Activated CD4-positive, alpha-beta T cell treated with anti-CD3 and anti-CD28 coated beads for 36 hours (primary cell): ENCODE measurements at places on chromosomes 3 and 15. TPM values are rescaled to one million over a fixed set of nuclear protein-coding genes. Genes with fewer than 3 reads are reported as not detected.
A peak's percentile ranks its signal among the peaks of the same experiment; 100 is the strongest.

LRRC31 gene
- total RNA-seq: not detected

APOD gene
- total RNA-seq: not detected

KIF7 gene
- 2.3 TPM for total RNA-seq

GRM2 gene
- total RNA-seq: 0.47 TPM

SLC9C1 gene
- total RNA-seq: not detected

GRCh38 chr3:133803469-133803868 lies 2.1 kb upstream of the SRPRB start:
- DNase-seq: no peak

DNA sequence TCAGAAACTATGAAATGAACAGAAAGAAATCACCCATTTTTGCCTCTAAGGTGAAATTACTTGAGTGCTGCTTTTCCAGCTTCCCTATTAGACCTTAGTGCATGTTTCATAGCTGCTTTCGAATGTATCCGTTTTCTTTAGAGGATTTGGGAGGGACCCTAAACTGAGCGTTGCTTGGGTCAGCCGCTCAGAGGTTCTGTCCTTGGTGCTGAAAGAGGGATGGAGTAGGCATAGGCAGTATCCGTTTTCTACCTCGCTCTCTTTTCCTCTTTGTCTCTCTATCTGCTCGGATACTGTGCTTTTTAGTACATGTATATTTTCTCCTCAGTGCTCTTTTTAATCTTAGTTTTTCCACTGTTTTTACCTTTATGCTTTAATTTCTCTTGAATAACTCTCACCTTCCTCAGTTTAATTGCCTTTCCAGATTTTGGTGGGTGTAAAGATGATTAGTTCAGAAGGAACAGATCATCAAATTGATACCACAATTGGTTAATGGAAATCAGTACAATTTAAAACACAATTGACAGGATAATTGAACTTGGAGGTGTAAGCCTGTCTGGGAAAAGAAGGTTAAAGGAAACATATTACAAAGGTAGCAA lies at the start of gene DRD3:
DRD3 (minus strand) TSS at position 283 of the 599 bp plus-strand sequence. CDS start 7,060 bp downstream, outside the sequence.
- peak; percentile 49 for DNase-seq

DNA sequence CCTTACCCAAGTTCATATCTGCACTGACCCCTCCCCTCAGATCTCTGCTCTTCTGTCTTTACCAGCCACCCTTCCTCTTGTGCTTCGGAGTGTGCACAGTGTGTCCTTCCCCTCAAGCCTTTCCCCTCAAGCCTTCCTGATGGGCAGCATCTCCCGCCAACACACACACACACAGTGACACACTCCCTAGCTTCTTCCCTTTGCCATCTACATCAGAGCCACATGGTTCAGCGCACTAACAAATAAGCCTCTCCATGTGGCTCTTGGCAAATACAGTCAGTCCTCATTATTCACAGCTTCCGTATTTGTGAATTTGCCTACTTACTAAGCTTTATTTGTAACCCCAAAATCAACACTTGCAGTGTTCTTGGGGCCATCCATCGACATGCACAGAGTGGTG lies 37.5 kb downstream of the SH3BP5 start:
- no peak for DNase-seq

GRCh38 chr3:106714400-106714799 lies 662.8 kb upstream of the CCDC54 start:
- no peak for DNase-seq

GRCh38 chr15:88657326-88658069 lies 18.7 kb downstream of the ISG20 start:
- peak; percentile 53 for DNase-seq

- no peak for DNase-seq
Measured at GRCh38 chr3:10306156-10306555, 13.4 kb upstream of the GHRL start.
